ENCODE measurements at places on chromosomes 2 and 18.

GRCh38 chr18:41146301-41146700 lies 808.7 kb upstream of the PIK3C3 start:
- no peak for DNase-seq

- DNase-seq: no peak
Measured at GRCh38 chr18:22034276-22034675, 135.1 kb upstream of the GATA6 start.

- DNase-seq: no peak
Measured at GRCh38 chr2:32904751-32905150, 42.0 kb upstream of the LTBP1 start.

- DNase-seq: no peak
Measured at GRCh38 chr2:133773854-133774653, 205.8 kb upstream of the NCKAP5 start.

DNA sequence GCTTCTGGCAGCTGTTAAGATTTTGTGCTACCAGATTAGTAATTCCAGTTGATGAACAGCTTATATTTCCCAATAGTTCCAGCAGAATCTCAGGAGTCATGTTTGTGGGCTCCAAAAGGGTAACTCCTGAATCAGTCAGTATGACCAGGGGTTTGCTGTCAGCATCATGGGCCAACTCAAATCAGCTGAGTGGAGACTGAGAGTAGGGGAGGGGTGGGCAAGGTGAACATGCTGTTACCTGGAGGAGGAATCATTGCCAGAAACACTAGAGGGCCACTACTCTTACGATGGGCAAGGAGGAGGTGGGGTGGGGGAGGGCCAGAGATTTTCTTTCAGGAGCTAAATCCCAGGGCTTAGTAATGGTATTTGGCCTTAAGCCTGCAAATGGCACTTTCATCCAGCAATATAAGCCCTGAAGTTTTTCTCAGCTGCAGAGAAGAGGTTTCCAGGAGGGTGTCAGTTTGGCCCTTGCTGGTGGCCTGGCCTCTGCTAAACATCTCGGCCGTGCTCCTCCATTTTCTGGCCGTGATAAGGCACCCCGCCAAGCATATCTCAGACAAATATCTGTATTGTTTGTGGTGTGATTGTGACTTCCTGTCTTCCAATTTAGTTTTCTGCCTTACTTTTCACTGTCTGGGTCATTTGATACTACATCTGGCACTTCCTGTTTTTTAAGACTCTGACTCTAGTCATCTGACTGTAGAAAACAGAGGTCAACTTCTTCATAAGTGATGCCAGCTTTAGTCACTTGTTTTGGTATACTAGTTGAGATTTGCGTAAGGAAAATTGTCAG lies 120.5 kb upstream of the CXCR4 start:
- no peak for DNase-seq

DNA sequence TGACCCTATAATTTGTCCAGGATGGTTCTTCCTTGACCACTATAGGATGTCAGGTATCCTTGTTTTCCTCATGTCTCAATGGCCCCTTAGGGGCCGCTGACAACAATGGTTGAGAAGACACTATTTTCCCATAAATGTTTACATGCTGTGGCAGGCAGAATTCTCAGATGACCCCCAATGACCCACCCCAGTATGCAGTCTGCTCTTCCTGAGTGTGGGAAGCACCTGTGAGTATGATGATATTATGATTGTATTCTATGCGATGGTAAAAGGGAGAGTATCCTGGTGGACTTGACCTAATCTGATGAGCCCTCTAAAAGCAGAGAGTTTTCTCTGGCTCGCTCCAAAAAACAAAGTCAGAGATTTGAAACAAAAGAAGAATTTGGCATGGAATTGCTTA lies 123.1 kb upstream of the DLX2 start:
- no peak for DNase-seq

- DNase-seq: no peak
Measured at GRCh38 chr2:121346859-121347258, 61.9 kb upstream of the TFCP2L1 start.

- no peak for DNase-seq
Measured at GRCh38 chr2:160108646-160109045, 46.2 kb upstream of the PLA2R1 start.

DNA sequence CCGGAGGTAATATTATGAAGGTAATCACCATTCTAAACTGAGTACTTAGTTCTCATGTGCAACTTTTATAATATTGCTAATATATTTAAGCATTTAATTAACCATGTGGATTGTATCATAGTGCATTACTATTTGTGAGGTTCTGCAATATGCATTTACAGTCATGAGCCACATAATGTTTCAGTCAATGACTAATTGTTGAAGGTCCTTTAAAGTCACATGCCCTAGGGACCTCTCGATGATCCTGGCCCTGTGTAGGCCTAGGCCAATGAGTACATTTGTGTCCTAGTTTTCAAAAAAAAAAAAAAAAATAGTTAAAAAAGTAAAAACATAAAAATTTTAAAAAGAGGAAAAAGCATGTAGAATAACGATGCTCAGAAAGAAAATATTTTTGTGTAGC lies 298.0 kb downstream of the DSEL start:
- no peak for DNase-seq

DNA sequence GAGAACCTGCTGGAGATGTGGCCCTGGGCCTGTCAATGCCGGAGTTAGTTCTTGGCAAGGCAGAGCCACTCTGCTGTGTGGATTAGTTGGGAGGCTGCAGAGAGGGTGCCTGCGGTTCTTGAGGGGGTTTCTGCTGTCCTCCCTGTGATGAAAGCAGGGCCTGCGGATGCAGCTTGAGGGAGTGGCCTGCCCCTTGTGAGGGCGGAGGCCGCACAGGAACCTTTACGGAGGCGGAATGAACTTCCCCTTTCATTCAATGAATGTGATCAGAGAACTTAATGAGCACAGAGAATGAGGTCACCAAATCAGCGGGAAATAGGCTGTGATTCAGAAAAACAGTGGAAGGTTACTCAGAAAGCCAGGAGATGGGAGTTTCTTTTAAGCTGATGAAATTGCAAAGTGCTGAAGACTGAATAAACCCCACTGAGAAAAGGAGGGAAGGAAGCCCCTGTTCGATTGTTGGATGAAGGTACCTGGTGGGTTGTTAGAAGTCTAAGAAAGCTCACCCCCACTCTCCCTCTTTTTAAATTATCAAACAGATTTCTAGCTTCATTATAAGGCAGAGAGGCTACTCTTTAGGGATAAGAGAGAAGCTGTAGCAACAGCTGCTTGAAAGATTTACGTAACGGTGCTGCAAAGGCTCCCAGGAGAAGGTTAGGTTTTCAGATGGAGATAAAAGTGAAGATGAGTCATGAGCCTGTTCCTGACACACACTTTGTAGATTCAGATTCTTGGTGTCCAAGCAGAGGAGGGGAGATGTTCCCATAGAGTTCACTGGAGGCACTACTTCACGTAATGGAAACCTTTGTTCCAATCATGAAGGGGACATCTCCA lies 47.4 kb downstream of the VWA3B start:
- no peak for DNase-seq

- DNase-seq: no peak
Measured at GRCh38 chr2:171963198-171963597, 36.6 kb upstream of the METAP1D start.

DNA sequence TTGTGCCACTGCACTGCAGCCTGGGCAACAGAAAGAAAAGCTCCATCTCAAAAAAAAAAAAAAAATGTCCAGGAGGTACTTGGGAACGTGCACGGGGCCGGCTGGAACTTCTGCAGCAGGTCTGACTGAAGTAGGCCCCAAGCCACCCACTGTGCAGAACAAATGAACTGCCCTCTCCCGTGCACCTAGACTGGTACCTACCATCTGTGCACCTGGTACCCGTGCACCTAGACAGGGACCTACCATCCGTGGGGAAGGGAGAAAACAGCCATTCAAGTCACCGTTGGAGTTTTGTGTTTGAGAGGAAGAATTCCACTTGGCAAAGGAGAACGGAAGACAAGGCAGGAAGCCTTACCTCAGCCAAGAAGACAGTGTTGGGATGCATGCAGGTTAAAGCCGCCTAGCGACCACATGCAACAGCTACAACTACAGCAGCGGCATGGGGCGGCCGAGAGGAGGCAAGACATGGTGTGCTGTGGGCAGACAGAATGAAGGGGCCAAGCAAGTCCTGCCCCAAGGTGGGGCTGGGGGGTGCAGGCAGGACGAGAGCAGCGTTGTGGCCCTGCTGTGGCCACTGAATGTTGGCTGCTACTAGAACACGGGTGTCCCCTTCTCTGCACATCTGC lies 16.1 kb downstream of the ST3GAL5 start:
- no peak for DNase-seq

GRCh38 chr2:68258851-68259250 lies 6.5 kb upstream of the PPP3R1 start:
- DNase-seq: no peak

GRCh38 chr2:176518823-176519222 lies 249.6 kb downstream of the MTX2 start:
- no peak for DNase-seq

DNA sequence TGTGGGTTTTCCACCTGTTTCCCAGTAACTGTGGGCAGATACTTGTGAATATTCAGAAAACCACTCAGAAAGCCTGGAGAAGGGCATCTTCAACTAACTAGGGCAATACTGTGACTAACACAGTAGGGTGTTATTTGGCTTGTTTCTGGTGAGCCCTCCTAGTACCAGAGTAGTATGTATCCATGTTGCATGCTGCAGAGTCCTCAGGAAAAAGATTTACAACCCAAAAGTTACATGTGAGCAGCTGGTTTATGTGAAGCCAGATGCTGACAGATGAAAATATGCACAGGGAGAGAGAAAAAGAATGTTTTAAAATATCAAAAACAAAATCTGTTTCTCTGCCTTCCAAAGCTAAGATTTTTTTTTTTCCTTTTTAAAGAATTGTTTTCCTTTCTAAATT lies 333.2 kb upstream of the UBE2E3 start:
- DNase-seq: no peak

DNA sequence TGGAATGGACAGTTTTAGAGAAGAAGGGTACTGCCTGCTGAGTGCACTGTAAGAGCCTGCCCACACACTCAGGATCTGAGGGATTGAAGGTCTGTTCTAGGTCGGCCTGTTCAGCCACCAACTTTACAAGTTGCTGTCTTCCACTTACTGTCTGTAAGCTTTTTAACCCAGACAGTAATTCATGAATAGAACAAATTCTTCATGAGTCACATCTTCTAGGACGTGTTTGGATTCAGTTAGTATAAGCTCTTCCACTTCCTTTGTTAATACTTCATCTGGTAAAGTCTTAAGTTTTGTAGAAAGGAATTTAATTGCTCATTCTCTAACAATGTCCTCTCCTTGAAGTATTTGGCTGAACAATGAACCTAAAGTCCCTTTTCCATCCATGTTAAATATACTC lies 74.6 kb downstream of the PDE11A start:
- no peak for DNase-seq

DNA sequence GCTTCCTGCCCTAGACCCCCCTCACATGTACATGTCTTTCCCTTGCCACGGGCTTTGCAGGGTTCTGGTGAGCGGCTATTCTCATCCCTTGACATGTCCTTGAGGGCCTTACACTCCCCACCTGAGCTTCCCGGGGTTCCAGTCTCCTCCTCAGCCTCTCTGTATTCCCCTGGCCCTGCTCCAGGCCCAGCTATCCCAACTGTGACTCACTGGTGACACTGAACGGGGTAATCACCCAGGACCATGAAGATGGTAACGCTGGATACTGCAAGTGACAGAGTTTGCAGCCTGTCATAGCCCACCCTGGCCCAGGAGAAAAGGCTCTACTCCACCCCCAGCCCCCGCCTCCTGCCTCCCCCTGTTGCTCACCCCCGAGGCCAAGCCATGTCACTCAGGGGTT lies 27.3 kb downstream of the KIF3C start:
- DNase-seq: no peak

DNA sequence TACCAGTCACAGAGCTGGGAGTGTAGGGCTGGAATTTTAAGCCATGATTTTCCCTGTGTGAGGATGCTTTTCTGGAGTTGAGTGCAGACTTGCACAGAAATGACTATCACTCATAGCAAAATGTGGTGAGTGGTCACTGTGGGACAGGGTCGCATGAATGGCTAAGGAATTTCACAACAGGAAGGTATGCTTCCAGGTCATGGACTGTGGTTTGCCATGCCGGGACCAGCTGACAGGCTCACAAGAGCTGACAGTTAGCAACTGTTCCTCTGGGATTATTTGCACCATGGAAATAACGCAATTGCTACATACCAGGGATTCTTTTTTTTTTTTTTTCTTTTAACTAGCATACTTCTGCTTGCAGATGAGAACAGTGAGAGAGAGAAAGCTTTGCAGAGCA lies 3.8 kb upstream of the UXS1 start:
- DNase-seq: no peak

GRCh38 chr2:16664052-16664731 lies 1.4 kb downstream of the CYRIA start:
- peak; percentile 43 for DNase-seq
